ENCODE measurements at places on chromosomes 7 and 10. TPM values are rescaled to one million over a fixed set of nuclear protein-coding genes. Genes with fewer than 3 reads are reported as not detected.

GRCh38 chr10:100377830-100378229 is 30.8 kb downstream of the SCD start:
- DNase-seq = no peak

DNA sequence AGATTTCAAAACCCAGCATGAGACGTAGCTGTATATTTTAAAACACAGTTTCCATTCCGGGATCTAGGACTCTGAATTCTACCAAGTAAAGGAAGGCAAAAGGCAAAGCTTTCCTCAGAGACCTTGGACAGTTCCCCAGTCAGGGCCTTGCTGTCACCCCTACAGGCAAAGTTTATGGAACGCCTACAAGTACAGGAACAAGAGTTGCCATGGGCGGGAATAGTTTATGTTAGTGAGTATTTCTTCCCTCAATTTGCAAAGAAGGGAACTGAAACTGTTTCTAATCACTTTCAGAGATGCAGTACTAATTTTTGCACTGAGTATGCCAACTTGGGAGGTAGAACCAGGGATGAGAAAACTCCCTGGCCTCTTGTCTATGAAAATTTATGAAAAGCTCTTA is 68.2 kb upstream of the LRGUK start:
- no peak for DNase-seq

- DNase-seq = peak; percentile 73
Observed at GRCh38 chr7:17184805-17185689, 113.4 kb upstream of the AHR start.

Gene TMEM196
- total RNA-seq = not detected

Gene HOXA5
- total RNA-seq = 2.4 TPM
